Cerebellum (tissue), 4 donors: ENCODE measurements at places on chromosomes 2 and 18. TPM values are rescaled to one million over a fixed set of nuclear protein-coding genes. Genes with fewer than 3 reads are reported as not detected.

The EVA1A gene
- total RNA-seq: 0.36 TPM

The LRPPRC gene
- 97.5 TPM for total RNA-seq

The RAX gene
- 2.0 TPM for total RNA-seq

The IL1R2 gene
- total RNA-seq: not detected

The ZNF396 gene
- total RNA-seq: 3.8 TPM

The PID1 gene
- 25.0 TPM for total RNA-seq

The SCTR gene
- 0.18 TPM for total RNA-seq

The TWIST2 gene
- 1.3 TPM for total RNA-seq

The ZC3H15 gene
- 69.9 TPM for total RNA-seq
